Activated CD4-positive, alpha-beta T cell treated with anti-CD3 and anti-CD28 coated beads for 48 hours (primary cell): ENCODE measurements at places on chromosomes 7 and 10.

DNA sequence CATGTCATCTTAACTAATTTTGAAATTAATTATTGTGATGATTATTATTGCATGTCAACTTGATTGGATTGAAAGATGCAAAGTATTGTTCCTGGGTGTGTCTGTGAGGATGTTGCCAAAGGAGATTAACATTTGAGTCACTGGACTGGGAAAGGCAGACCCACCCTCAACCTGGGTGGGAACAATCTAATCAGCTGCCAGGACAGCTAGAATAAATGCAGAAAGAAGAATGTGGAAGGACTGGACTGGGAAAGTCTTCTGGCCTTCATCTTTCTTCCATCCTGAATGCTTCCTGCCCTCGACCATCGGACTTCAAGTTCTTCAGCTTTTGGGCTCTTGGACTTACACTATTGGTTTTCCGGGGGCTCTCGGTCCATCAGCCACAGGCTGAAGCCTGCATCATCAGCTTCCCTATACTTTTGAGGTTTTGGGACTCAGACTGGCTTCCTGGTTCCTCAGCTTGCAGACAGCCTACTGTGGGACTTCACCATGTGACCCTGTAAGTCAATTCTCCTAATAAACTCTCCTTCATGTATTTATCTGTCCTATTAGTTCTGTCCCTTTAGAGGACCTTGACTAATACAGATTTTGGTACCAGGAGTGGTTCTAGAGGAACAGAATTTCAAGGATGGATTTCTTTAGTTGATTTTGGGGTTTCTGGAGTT lies 959.8 kb downstream of the ANKRD7 start:
- DNase-seq: no peak

GRCh38 chr7:100044718-100045117 lies 4.9 kb upstream of the ZSCAN21 start:
- DNase-seq: no peak

- DNase-seq: peak; percentile 30
These were observed 481.6 kb downstream of the SH2D4B start for GRCh38 chr10:81019029-81019890.

GRCh38 chr7:22357311-22358175 lies 589 bp upstream of the RAPGEF5 start:
- no peak for DNase-seq

DNA sequence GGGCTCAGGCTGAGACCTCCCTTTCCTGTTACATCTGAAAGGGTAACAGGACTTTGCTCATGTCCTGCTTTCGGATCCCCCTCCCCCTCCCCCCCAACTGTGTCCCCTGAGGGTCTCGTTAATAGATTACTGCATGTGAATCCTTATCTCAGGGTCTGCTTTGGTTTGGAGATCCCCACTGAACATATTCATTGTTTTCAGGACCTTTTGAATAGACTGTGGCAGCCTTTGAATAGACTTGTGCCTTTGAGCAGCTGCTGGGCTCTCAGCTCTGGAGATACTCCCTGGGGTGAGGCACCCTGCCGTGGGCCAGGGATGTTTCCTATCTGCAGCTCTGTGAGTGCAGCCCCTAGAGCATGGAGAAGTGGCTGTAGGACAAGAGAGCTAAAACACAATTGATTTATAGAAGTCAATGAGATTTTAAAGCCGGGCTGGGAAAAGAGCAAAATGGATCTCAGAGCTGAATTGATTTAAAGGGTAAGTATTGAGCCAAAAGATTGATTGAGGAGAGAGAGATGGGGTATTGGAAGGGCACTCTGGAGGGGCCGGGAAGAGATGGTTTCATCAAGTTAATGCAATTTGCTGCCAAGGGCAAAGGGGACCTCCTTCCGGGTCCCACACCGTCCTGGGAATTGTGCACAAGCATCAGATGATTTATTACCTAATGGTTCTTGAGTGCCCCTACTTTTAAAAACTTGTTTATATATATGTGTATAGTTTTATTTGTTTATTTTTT lies 9.9 kb downstream of the ARHGAP22 start:
- DNase-seq: no peak

DNA sequence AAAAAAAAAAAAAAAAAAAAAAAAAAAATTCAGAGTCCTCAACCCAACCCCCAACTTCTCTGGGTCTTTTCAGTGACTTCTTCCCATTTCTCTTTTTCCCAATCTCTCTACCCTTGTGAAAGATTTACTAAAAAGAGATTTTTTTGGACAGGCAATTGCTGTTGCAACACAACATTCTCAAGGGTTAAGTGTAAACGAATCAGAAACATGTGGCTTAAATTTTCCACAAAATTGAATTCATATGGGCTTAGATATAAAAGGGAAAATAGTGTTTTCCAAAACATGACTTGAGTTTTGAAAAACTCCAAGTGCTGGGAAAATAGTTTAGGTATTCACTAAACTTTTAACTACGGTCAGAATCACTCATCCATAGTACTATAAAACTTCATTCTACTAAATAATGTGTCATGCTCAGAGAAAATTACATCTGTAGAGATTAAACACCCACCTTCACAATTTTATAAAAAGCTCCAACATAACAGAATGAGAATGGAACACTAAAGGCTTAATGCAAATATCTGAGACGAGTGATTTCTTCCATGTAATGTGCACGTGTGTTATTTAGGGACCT lies 643.1 kb downstream of the PARD3 start:
- DNase-seq: no peak
